ENCODE measurements at places on chromosomes 6 and 20. TPM values are rescaled to one million over a fixed set of nuclear protein-coding genes. Genes with fewer than 3 reads are reported as not detected.

Gene PCK1
- not detected for total RNA-seq

DNA sequence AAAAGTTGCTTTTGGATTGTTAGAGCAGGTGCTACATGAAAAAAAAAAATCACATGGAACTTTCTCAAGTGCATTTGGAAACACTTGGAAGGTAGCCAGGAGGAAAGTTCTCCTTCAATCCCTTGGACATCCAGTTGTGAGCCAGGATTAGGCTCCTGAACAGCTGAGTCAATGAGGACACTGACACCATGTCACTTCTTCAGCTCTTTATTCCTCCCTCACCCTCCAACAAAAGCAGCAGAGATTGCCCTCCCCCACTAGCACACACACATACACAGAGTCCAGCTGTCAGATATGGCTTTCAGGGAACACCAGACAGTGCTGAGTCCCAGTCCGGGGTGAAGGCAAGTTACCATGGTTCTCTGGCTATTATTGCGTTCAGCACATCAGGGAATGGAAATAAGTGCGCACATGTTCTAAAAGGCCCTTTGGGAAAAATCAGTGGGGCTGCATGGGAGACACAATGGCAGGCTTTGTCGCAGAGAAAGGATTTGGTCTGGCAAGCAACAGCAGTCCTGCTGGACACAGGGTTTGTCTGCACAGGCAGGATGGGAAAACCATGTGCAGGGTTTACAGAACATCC is 124.7 kb upstream of the MARCKS start:
- DNase-seq = peak; percentile 60
- H3K27ac ChIP-seq = peak overlapping the region; percentile 92
- peaks cover 17% of the 10 kb centered on the region for H3K4me1 ChIP-seq
- peaks cover 5% of the 10 kb centered on the region for H3K27me3 ChIP-seq

DNA sequence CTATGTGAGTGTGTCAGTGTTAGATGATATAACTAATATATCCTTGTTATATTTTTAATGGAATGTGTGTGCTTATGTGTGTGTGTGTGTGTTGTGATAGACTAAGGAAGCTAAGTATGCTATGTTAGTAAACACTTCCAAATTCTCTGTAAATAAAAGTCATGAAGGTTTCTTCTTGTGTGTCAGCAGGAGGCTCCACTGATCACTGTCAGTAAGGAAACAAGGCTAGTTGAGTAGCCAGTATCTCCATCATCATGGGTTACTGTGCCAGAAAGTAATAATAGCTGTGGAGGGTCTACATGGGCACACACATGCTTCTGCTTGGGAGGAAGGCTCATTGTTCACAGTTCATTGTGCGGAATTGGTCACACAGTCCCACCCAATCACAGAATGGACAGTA is 302.8 kb upstream of the RNF217 start:
- DNase-seq = no peak
- no peak overlapping the region for H3K27ac ChIP-seq
- no peaks in the 10 kb centered on the region for H3K4me1 ChIP-seq
- no peaks in the 10 kb centered on the region for H3K36me3 ChIP-seq

- peak; percentile 12 for DNase-seq
- H3K27me3 ChIP-seq = peaks cover 2% of the 10 kb centered on the region
- H3K4me3 ChIP-seq = no peak overlapping the region
- no peak overlapping the region for H3K27ac ChIP-seq
- H3K4me1 ChIP-seq = peaks cover 6% of the 10 kb centered on the region
Observed at GRCh38 chr20:57657535-57658446, 37.6 kb upstream of the ZBP1 start.

Gene PAK5
- total RNA-seq = 6.8 TPM

Gene SLPI
- not detected for total RNA-seq

DNA sequence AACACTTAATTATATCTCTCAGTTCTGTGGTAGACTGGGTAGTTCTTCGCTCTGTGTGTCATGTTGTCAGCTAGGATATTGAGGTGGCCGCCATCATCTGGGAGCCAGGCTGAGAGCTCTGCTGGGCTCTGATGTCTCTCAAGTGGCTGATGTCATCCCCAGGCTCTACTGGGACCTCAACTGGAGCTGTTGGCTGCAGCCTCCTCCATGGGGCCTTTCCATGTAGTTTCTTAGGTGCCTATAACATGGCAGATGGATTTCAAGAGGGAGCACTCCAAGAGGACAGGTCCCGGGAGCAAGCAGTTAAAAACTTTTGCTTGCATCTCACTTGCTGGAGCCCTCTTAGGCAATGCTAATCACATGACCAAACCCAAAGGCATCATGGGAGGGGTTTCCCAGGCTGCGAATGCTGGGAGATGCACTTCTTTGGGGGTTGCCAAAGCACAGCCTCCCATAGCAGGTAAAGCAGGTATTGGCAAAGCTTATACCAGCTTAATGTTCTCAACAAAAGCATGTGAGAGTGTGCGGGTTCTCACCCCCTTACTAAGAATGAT is 129.8 kb downstream of the TMEM242 start:
- DNase-seq = no peak
- H3K36me3 ChIP-seq = peaks cover 9% of the 10 kb centered on the region
- no peak overlapping the region for H3K4me3 ChIP-seq
- H3K4me1 ChIP-seq = peaks cover 3% of the 10 kb centered on the region
- H3K27ac ChIP-seq = no peak overlapping the region

DNA sequence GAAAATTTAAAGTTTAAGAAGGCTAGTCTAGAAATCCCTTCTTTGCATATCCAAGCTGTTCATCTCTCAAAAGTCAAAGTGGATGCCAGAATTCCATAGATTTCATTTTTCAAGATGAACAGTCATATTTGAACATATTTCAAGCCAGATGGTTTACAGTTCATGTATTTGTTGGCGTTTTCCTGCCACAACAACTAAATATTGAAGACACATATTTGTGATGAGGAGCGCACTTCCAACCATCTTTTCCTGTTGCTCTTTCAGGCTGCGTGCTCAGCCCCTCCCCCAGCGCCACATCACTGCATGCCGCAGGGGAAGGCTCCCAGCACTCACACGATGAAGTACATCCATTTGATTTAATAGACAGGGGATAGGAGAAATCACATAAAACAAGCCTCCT is 5.9 kb upstream of the NOX3 start:
- no peaks in the 10 kb centered on the region for H3K27me3 ChIP-seq
- no peak overlapping the region for H3K4me3 ChIP-seq
- H3K4me1 ChIP-seq = no peaks in the 10 kb centered on the region
- H3K27ac ChIP-seq = no peak overlapping the region
- no peak for DNase-seq

GRCh38 chr20:973785-974194 is 28.3 kb downstream of the RSPO4 start:
- H3K36me3 ChIP-seq = no peaks in the 10 kb centered on the region
- DNase-seq = no peak

GRCh38 chr6:3844097-3844463 is 5.1 kb upstream of the FAM50B start:
- no peak for DNase-seq
- peaks cover 3% of the 10 kb centered on the region for H3K27me3 ChIP-seq
- H3K4me1 ChIP-seq = peaks cover 1% of the 10 kb centered on the region

DNA sequence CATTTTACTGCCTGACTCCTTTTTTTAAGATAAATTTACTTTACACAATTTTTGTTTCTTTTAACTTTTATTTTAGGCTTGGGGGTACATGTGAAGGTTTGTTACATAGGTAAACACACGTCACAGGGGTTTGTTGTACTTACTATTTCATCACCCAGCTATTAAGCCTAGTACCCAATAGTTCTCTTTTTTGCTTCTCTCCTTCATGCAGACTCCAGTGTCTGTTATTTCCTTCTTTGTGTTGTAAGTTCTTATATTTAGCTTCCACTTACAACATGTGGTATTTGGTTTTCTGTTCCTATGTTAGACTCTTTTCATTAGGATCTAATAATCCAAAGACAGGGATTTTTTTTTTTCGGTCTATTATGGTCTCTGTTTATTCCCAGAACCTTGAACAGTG is 83.5 kb upstream of the CCN6 start:
- peaks cover 2% of the 10 kb centered on the region for H3K27me3 ChIP-seq
- DNase-seq = no peak
- peaks cover 27% of the 10 kb centered on the region for H3K4me1 ChIP-seq
- H3K27ac ChIP-seq = no peak overlapping the region

Gene GRM1
- total RNA-seq = 0.17 TPM

DNA sequence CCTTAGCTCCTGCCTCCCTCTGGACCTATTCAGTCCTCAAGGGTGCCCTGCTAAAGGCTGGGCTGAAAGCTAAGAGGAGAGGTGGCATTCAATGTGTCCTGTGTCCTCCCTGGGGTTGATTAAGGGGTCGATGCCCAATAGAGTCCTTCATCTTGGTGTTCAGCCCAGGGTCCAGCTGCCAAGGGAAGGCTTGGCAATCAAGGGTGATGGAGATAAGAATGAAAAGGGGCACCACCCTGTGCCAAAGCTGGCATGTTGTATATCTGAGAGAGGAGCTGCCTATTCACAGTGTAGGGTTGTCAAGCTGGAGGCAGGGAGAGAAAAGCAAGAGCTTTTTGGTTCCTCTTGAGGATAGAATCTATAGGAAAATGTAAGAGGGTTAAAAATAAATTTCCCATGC is 12.3 kb downstream of the C20orf173 start:
- no peaks in the 10 kb centered on the region for H3K36me3 ChIP-seq
- DNase-seq = no peak
- H3K4me3 ChIP-seq = no peak overlapping the region

Gene SMAP1
- 33.3 TPM for total RNA-seq

Gene METTL24
- total RNA-seq = 1.5 TPM

DNA sequence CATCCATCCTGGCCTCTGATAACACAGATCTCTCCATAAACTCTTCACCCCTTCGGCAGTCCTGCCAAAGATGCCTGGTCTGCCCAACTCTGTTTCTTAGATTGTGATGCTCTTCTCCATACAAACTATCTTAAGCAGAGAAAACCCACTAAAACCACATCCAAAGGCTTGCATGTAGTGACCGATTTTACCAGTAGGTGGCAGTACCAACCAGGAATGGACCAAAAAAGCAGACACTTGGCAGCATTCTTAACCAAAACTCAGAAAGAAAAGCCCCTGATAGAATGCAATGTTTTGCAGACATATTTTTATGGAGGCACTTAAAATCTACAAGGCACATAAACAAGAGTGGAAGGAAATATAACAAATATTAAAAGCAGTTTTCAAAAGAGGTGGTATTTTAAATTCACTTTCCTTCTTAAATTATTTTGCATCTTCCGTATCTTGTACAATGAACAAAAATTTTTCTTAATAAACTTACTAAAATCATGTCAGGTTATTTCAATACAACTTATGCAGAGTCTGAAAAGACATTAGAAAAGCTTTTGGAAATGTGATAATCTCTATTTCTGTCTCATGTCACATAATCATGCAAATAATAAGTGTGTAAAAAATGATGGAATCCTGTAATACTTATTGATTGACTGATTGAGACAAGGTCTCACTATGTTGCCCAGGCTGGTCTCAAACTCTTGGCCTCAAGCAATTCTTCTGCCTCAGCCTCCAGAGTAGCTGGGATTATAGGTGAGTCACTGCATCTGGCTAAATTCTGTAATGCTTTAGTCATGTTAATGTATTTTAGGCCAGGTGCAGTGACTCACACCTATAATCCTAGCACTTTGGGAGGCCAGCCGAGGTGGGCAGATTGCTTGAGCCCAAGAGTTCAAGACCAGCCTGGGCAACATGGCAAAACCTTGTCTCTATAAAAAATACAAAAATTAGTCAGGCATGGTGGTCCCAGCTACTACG is 29.4 kb downstream of the LRP11 start:
- peak; percentile 69 for DNase-seq
- H3K27me3 ChIP-seq = no peaks in the 10 kb centered on the region
- peaks cover 4% of the 10 kb centered on the region for H3K4me1 ChIP-seq
- H3K36me3 ChIP-seq = no peaks in the 10 kb centered on the region
- H3K27ac ChIP-seq = peak overlapping the region; percentile 36
- no peak overlapping the region for H3K4me3 ChIP-seq

- no peak for DNase-seq
- H3K4me1 ChIP-seq = peaks cover 6% of the 10 kb centered on the region
- peaks cover 3% of the 10 kb centered on the region for H3K27me3 ChIP-seq
- no peaks in the 10 kb centered on the region for H3K36me3 ChIP-seq
Observed at GRCh38 chr6:142523515-142524375, 221.9 kb downstream of the ADGRG6 start.

DNA sequence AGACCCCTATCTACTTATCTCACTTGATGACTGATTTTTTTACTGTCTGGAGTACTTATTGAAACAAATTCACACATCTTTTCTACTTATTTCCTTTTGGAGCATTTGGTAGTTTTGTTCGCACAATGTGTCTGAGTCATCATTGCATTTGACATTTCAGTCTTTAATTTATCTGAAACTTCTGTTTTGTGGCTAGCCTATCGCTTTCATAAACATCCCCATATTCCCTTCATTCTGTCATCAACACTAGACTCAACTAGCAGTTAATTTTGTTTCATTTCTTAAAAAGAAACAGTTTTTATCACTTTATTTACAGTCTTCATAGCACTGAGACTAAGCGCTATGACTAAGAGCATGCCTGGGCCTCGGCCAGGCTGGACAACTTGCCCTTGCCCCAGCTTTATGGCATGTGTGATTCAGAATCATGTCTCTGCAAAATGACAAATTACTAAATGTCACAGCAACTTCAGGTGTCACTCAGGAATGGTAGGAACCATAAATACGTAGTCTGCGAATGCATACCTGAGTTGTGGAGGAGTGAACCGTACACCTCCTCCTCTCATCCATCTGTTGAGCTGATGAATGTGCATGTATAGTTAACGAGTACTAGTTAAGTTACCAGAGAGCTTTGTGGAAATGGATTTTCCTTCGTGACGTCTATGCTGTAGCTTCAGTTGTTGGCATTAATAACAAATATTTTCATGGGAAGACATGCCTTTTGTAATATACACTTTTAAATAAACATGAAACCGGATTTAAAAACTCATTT is 16.2 kb downstream of the L3MBTL3 start:
- H3K4me1 ChIP-seq = peaks cover 5% of the 10 kb centered on the region
- H3K36me3 ChIP-seq = no peaks in the 10 kb centered on the region
- H3K4me3 ChIP-seq = no peak overlapping the region
- H3K27ac ChIP-seq = no peak overlapping the region

DNA sequence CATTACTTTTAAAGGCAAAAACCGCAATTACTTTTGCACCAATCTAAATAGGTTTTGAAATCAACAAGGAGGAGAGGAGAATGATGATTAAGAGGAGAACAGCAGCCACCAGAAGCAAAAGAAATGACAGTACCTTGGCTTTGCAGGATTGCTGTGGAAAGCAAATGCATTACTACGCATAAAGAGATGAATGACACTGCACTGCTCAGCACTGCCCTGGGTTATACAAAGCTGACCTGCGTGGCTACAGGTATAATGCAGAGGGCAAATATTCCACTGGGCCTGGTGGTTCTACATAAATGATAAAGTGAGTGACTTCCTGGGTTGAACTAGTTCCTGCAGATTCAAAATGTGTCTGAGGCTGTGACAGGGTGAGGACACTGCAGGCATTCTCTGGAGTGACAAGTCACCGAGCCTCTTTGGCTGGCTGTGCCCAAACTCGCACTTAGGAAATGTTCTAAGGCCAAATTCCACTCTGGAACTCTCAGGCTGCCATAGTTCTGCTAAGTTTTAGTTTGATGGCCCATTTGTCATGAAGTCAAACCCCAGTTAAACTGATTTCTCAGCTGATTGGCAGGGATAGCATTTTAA is 78.6 kb downstream of the INSM1 start:
- no peak for DNase-seq
- H3K4me1 ChIP-seq = peaks cover 56% of the 10 kb centered on the region
- H3K27ac ChIP-seq = peak overlapping the region; percentile 20
- H3K27me3 ChIP-seq = no peaks in the 10 kb centered on the region
- H3K36me3 ChIP-seq = no peaks in the 10 kb centered on the region
